AG04449 (cell line): ENCODE measurements at places on chromosomes 4 and X.

DNA sequence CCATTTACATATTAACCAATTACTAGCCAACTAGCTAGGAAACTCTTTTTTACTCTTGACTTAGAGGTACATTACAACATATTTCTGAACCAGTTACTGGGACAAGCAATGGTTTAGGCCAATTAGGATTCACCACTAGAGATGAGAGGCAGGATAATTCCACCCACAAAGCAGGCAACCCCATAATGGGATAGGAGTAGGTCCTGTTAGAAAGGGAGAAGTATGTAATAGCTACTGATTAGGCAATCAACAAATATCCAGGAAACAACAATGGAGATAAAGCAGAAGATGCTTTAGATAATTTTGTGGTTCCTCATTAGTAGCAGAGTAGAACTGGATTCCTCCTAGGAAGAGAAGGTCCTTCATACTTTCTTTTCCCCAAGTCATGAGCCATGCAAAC lies 173.8 kb upstream of the GLRA2 start:
- no peak for DNase-seq

DNA sequence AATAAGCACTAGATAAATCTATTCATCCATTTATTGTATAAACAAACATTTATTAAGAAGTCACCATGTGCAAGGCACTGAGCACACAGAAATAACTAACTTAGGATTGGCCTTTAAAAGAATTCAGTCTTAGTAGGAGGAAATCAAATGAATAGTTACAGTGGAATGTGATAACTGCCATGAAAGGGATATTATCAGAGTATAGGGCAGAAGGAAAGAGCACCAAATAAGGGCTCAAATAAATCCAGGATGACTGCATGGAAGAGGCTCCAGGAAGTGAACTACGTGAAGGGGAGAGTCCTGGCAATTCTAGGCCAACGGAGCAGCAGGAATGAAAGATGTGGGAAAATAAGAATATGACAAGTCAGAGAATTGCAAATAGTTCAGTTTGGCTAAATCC lies 406.0 kb downstream of the INPP4B start:
- DNase-seq, result no peak

GRCh38 chr4:129189630-129190029 lies 93.7 kb downstream of the C4orf33 start:
- no peak for DNase-seq

DNA sequence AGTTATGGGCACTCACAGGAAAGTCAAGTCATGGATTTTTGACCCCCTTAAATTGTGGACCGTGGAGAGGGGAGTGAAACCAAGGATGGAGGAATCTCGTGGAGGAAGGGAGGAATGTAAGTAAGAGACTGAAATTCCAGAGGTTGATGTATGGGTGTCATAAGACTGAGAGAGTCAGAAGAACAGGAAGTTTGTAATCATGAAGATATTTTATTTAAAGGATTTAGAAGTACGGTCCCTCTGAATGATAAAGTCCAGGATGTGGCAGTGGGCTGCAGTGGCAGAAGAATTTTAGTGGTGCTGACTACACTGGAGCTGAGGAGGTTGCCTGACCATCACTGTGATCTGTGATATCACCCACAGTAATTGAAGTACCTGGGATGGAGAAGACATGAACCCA lies 57.8 kb downstream of the DCLK2 start:
- DNase-seq, result no peak

DNA sequence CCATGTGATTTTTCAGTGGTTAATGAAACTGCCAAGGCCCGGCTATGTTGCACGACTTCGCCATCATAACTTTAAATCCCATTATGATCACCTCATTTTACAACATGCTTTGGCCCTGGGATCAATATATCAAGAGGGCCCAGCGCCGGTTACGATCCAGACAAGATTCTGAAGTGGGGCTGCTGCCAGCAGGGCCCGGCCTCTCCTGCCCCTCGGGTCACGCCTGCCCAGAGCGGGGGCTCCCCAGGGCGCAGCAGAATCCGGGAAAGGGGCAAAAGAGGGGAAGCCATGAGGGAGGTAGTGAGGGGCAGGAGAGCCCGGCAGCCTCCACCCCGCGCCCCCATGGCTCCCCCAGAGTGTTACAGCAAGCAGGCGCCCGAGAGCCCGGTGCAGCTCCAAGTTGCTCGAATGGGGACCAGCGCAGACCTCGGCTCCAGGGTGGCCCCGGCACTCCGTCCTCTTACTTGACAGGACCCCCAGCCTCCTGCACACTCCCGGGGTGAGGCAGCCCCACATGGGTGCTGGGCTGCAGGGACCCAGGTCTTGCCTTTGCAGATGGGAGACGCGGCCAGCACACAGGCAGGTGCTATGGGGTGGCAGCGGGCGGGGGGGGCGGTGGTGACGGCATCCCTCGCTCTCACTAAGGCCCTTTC lies 129.8 kb upstream of the NKX1-1 start:
- no peak for DNase-seq

DNA sequence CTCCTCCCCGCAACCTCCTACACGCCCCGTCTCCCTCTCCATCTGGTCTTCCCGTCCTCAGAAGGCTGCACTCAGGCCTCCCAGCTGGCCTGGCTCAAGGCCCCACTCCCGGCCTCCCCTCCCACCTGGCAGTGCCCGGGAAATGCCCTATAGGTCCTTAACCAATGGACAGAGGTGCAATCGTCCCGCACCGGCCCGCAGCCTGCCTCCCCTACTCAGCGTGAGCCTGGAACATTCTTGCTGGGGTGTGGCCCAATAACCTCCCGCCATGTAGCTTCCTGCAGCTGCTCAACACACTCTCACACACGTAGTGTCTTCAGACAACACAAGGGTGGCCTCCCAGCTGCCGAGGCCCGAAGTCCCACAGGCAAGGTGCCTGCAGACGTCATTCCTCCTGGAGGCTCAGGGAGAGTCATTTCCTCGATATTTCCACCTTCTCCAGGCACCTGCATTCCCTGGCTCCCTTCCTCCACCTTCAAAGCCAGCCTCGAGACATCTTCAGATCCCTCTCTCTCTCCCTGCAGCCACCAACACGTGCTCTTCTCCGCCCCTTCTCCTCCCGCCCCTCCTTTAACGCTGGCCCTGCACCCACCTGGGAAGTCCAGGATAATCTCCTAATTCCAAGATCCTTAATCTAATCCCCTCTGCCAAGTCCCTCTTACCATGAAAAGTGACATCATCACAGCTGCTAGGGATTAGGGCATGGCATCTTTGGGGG lies 56.2 kb downstream of the ADRA2C start:
- no peak for DNase-seq

DNA sequence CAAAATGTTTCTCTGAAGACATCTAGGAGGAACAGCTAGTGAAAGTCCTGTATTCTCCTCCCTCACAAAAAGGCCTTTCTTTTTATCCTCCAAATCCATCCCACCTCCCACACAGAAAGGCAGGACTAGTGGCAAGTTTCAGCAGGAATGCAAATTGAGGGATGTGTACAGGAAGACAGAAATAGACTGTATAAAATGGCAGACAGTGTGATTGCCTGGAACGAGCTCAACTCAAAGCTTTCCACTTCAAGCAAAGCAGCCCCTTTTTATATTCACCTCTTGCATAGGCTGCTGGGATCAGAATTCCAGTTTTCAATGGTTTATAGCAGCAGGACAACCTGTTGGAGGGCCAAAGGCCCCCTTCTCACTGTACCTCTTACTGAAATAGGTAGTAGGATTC lies 57.5 kb downstream of the DCX start:
- DNase-seq, result no peak

DNA sequence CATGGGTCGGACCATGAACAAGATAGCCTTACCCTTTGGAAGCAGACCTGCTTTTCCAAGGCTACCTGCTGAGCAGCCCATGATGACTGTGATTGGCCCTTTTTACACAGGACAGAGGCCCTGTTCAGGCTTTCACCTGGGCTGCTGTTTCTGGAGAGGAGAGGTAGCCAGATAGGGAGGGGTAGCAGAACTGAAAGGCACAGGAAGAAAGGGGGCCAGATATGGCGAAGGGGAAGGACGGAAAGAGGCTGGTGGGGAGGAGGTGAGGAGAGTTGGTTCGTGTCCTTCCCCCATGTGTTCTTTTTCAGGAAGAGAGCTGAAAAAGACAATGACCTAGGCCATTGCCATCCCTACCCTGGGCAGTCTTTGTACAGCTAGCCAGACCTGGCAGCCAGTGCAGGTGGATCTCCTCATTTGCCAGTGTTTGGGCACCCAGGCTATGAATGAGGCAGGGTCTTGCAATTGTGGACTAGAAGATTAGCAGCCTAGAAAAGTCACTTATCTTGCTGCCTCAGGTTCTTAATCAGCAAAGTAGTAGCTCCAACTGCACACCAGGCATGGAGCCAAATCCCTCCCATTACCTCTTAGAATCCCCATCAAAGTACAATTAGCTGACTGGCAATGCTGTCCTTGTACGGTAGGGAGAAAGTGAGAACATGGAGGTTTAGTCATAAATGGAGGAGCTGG lies 139.6 kb downstream of the AMMECR1 start:
- DNase-seq, result no peak

DNA sequence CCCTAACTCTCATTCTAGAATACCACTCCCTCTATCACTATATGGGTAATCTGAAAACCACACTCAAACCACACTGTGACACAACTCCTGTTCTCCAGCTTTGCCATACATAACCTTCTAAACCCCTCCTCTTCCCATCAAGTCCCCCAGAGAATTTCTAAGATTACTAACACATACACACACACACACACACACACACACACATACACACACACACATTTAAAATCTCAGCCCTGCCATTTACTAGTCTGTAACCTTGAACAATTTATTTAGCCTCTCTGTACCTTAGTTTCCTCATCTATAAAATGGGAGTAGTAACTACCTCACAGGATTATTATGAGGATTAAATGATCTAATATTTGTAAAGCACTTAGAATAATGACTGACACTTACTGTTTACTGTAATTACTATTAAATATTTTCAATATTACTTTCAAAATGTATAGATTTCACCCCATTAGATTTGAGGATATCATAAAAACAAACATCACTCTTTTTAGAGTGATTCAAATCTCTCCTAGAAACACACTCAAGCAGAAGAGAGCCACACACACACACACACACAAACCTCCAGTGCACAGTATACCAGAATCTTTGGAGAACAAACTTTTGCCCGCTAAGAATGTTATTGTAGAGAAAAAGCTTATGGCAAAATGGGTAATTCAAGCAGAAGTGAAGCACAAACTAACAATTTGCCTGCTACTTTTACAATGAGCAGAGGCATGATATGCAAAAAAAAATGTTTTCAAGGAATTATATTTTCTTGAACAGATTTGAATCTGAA lies 3.8 kb downstream of the ANKRD50 start:
- DNase-seq, result no peak

GRCh38 chr4:156939801-156940200 lies 31.8 kb downstream of the PDGFC start:
- DNase-seq, result no peak

- no peak for DNase-seq
Observed at GRCh38 chrX:115952417-115953092, 218.0 kb upstream of the AGTR2 start.

DNA sequence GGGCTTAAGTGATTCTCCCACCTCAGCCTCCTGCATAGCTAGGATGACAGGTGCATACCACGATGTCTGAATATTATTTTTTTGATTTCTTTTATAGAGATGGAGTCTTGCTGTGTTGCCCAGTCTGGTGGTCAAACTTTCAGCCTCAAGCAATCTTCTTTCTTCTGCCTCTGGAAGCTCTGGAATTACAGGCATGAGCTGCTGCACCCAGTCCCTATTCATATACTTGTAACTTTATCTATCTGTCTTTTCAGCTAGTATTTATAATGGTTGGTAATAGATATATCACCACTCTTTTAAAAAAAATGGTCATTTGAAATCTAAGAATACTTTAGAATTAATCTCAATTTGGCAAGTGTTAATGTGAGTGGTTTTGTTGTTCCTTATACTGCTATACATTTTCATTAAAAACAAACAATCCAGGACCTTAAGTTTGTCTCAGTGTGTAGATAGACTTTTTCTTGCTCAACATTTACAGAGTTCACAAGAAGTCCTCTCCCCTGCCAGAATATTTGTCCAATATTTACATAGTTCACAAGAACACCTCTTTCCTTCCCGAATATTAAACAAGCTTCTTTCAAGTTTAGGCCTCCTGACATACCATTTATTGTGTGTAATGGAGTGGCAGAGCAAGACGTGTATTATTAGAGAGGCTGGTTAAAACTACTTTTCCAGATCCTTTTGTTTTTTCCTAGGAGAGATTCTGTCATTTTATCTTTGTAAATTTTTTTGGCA lies 1197.4 kb upstream of the ADGRL3 start:
- no peak for DNase-seq

DNA sequence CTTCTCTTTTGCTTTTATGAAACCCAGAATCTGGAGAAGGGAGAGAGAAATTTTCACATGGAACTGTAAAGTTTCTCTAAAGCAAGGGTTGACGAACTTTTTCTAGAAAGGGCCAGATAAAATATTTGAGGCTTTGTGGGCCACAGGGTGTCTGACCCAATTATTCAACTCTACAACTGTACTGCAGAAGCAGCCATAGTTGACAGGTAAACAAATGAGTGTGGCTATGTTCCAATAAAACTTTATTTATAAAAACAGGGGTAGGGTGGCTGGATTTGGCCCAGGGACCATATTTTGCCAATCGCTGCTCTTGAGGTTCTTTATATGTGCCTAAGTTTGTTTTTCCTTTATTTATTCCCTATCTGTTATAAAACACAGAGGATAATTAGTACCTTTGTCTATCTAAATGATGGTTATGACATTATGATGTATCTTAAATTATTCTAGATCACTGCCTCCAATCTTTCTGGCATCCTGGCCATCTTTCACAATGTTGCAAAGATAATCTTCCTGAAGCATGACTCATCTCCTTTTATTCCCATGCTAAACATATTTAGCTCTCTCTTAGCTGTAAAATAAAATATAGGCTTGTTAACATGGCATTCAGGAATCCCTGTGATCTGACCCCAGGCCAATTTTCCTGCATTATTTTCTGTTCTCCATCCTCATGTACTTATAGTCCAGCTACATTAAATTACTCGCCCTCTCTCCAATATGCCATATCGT lies 106.8 kb upstream of the CBLL2 start:
- peak; percentile 4 for DNase-seq

GRCh38 chr4:80540349-80540748 lies 204.8 kb downstream of the CFAP299 start:
- no peak for DNase-seq

DNA sequence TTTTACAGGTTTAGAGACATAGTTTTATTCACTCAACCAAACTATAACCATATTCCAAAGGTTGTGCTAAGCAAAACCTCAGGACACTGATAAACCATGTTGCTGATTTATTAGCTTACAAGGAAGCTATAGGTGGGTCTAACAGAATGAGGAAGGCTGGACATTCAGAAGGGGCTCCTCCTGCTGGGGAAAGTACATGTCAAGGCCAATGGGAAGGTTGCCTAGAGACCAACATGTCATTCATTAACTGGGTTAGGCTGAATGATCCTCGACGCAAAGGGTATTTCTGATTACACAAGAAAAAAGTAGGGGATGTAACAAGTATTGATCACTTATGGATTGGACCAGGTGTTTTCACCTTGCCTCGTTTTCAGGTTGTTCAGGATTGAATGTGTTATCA lies 30.3 kb downstream of the SLC10A6 start:
- DNase-seq, result no peak

- no peak for DNase-seq
Observed at GRCh38 chr4:143514497-143514896, 995 bp downstream of the SMARCA5 start.
